ENCODE measurements at places on chromosomes 1 and 21.

- no peak for DNase-seq
These were observed 21.0 kb downstream of the CLCA4 start for GRCh38 chr1:86567878-86568277.

GRCh38 chr1:159282118-159282517 is 20.0 kb upstream of the FCER1A start:
- DNase-seq = no peak

DNA sequence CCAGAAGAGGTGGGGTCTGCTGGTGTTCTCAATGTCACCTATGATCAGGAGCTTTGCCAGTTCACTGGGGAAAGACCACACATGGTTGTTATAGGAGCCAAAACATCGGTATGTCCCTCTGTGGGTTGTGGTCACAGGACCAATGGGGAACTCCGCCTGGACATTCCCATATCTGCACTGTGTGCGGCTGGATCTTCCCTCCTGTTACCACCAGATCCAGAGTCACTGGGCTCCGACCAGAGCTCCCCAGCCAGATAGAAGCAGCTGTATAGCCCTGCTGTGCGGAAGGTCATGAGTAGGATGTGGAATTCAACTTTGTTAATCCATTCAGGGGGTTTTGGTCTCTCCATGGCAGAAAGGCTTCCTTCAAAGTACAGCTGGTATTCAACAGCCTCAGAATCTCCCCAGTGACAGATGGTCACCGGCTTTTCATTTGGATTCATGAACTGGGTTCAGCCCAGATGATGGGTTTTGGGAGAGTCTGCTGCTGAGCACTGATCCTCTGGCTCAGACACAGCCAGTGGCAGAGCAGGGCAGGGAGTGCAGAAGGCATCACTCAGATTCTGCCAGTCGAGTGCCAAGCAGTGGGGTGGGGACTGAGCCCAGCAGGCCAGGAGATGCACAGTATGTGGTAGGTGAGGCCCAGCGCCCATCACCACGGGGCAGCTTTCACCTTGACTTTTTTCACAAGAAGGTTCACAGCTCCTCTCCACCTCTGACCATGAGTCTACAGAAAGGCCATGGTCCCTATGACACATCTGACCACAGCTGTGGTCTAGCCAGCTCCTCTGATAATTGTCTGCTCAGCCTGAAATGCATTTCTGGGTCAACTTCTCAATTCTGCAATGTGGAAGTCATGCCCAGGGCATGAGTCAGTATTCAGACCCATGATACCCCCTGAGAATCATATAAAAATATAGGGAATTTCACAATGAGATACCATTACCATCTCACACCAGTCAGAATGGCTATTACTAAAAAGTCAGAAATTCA is 2.9 kb upstream of the SHCBP1L start:
- no peak for DNase-seq

DNA sequence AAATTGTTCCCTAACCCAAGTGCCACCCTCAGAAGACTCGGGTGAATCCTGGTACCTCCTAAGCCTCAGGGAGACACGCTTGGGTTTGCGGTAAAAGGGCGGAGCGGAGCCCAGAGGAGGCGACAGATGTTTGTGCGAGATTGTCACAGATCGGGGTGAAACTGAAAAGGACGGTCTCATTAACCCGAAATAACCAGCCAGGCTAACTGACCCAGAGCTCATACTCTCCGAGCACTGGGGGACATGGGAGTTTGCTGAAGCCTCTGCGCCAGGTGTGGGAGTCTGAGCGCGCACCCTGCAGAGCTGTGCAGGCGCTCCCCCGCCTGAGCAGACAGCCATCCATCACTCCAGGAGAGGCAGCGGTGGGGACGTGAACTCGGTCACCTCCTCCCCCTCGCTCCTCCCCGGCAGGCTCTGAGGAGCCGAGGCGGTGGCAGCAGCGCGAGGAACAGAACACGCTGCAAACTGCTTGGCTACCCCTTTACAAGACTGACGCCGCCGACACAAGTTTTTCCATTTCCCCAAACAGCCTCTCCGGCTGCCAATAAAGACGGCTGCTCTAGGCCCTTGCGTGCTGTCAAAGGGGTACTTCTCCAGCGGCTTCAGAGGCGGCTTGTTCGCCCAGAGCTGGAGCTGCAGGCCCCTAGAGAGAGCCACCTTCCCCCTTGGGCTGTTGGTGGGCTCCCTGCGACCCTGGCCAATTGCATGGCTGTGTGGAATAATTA is 43.5 kb downstream of the RRAGC start:
- peak; percentile 9 for DNase-seq

DNA sequence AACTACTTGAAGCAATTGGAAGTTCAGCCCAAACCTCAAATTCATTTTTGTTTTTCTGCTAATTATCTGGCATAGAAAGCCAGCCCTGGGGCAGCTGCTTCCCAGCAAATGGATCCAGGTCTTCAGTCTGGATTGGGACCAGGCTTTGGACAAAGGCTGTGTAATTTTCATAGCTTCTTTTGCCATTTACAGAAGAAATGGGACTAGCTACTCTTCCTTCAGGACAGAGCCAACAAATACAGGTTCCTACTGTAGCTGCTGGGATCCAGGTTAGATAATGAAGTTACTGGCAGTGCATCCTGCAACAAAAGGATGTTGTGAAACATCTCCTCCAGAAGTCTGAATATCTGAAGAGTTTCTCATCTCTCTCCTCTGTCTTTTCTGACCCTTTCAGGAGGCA is 171.5 kb upstream of the CAMK1G start:
- no peak for DNase-seq

DNA sequence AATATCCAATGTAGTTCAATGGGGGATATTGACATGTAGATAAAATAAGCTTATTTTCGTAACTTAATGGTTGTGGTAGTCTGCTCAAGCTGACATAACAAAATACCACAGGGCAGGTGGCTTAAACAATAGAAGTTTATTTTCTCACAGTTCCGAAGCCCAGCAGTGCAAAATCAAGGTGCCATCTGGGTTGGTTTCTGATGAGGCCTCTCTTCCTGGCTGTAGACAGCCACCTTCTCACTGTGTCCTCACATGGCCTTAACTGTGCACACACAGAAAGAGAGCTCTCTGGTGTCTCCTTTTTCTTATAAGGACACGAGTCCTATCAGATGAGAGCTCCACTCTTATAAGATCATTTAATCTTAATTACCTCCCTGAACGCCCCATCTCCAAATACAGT is 64.8 kb upstream of the IPO9 start:
- no peak for DNase-seq

DNA sequence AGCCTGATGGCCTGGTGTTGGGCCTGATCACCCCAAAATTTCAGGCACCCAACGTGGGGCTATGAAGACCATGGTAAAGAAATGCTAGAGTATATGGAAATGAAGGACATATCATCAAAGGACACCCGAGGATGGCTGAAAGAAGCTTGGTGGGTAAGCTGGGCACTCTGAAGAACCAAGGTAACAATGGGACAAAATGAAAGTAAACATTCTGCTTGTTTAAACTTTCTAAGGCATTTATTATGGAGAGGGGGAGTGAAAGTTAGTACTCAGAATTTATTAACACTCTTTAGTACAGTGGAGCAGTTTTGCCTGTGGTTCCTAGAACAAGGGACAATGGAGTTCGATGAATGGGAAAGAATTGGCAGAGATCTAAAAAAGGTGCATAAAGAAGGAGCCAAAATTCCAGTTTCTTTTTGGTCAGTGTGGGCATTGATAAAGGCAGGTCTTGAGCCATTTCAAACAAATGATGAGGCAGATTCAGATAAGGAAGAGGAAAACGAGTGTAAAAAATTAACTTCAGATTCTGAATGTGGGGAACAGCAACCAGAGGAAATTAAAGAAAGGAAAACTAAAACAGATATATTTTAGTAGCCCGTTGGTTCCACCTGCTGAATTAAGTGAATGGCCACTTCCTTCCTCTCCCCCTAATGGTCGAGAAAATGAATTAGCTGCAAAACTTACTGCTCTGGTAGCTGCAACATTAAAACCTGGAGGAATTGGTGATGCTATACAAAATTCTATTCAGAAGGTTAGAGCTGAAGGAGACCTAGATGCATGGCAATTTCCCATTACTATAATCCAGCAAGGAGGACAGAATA is 8.4 kb upstream of the PM20D1 start:
- DNase-seq = no peak

DNA sequence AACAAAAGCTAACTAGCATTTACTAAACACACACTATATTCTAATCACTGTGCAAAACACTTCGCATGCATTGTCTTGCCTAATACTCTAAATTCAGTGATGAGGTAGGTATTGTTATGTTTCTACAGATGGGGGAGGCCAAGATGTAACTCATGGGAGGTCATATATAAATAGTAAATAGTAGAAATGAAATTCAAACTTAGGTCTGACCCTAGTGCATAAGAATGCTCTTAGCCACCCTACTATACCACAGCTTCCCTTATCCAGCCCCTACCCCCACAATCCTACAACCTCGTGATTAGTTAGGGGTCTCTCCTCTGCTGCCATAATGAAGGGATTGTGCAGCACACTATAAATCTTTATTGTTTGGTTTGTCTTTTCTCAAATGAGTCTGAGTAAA is 3.3 kb downstream of the PFDN2 start:
- no peak for DNase-seq

DNA sequence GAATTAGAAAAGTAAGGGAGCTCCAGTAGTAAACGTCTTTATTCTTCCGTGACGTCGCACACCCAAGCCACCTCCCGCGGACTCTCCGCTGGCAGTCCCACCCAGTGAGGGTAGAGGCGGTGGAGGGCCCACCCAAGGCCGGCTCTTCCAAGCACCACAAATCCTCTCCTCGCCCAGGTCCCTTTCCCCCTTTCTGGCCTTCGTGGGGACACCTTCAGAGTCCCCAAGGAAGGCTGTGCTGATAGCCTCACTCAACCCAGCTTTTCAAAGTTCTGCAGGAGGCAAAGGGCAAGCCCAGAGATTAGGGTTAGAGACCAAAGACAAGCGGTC is 349 bp upstream of the GPN2 start:
- no peak for DNase-seq

DNA sequence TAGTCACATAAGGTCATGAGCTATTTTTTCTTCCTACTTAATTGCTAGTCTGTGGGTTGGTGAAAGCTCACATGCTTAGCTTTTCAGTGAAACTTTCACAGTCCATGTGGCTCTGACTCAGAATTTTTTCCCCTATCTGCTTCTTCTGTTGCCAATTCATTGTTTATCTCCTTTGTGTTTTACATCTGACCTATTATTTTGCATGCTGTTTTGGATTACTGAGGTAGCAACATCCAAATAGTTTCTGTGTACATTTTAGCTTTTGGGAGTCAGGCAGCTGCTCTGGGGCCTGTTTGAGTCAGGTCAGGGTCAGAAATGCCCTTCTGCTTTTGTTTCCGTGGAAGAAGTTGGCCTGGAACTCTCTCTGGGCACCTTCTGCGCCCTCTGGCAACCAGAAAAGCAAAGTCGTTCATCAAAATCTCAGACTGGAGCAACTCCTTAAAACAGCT is 40.0 kb downstream of the ROR1 start:
- no peak for DNase-seq

GRCh38 chr1:28663871-28664470 is 4.6 kb upstream of the GMEB1 start:
- no peak for DNase-seq

DNA sequence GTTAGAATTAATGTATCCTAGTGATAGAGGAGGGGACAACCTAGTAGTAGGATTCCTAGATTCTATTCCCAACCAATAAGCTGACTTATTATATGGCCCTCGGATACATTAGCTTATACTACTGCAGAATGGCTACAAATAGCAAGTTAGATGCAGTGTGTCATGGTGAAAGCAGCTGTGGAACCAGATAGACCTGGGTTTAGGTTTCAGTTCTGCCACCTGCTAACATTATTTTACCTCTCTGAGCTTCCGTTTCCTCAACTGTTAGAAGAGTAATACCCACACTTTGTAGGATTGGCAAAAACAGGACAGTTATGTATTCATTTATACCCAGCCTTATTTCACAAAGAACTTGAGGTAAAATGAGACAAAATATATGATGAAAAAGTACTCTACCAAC is 21.6 kb upstream of the MAGOH start:
- DNase-seq = no peak

- no peak for DNase-seq
These were observed 411.3 kb downstream of the PTPRU start for GRCh38 chr1:29647581-29647980.

- DNase-seq = no peak
These were observed 240.3 kb downstream of the PLPP3 start for GRCh38 chr1:56339093-56339492.

DNA sequence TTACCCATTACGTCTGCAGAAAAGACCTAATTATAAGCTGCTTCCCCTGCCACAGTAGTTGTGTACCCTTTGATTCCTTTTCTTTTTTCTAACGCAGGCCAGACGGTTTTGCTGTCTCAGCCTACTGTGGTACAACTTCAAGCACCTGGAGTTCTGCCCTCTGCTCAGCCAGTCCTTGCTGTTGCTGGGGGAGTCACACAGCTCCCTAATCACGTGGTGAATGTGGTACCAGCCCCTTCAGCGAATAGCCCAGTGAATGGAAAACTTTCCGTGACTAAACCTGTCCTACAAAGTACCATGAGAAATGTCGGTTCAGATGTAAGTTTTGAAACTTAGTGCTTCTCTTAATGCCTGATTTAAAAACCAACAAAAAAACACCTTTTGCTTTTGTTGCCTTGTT is 35.8 kb downstream of the ATF6 start:
- DNase-seq = no peak

- no peak for DNase-seq
These were observed 75.3 kb downstream of the ST6GALNAC5 start for GRCh38 chr1:76942549-76942948.

DNA sequence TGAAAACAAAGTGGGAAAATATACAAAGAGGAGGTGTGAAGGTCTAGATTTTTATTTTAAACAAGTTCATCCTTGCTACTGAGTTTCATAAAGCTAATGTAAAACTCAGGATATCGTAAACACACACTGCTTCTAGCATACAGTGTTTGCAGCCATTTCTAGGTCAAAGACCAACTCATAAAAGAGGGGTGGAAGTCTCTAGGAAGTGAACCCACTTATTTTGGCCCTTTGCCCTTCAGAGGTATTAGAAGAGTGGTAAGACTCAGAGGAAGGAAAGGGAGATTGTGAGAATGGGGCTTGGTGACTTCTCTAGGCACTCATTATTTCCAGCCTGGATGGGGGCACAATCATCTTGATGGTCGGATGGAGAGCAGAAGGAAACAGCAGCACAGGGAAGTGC is 91.2 kb downstream of the TNFSF18 start:
- no peak for DNase-seq

- DNase-seq = no peak
These were observed 16.3 kb downstream of the C1orf167 start for GRCh38 chr1:11778336-11778735.

DNA sequence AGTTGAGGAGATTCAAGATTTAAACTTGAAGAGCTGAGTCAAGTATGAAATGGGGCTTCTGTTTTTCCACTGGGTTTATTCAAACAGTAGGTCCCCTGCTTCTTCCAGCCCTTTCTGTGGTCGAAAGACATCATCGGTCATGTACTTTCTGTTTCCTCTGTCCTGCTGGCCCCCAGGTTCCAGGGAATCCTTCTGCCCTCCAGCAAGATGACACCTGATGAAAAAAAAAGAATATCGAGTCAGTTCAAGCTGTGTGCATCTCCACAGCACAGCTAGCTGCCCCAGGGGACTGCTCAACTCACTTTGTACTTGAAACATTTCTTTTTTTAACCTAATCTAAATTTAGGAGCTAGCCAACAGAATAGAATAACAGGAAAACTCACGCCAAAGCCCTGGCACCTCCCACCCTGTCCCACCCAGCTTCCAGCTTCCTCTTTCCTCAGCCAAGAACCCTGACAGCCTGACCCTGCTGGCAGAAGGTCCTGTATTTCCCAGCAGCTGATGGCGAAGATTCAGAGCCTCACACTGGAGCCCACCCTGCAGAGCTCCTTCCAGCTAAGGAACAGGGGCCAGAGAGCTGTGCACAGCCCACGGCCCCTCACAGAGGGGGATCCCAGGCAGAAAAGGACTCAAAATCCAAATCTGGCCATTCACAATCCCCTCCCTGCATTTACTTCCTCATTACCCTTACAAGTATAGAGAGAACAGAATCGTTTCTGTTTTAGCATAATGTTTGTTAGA is 176.5 kb downstream of the PSMG1 start:
- DNase-seq = no peak
